ENCODE measurements at places on chromosomes 5 and 9.

GRCh38 chr5:142770650-142771609 lies 753 bp downstream of the ARHGAP26 start:
- DNase-seq = peak; percentile 46

- no peak for DNase-seq
Observed at GRCh38 chr9:81384911-81385310, 304.4 kb downstream of the TLE1 start.

DNA sequence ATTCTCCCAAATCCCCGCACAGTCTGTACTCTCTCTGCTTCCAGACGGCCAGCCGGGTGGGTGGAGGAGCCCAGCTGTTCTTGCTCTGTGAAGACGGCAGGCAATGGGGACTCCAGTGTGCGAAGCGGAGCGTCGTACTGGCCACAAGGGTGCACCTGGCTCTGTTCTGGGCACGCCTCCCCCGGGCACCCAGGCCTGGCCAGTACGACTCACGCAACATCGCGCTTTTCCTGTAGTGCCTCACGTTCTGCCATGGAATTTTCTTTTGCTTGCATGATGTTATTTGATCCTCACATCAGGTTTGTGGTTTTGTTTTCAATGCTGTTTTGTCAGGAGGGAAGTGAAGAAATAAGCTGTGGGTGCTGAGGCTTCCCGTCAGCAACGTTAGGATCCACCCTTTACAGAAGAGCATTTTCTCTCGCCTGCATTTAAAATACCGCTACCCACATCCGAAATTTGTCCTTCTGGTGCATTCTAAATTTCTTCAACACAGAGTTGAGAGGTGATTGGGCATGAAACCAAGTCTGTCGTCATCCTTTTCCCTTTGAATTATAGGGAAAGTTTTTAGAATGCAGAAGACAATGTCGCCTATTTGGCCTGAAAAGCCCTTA lies 311.7 kb downstream of the TRIM36 start:
- DNase-seq = no peak

DNA sequence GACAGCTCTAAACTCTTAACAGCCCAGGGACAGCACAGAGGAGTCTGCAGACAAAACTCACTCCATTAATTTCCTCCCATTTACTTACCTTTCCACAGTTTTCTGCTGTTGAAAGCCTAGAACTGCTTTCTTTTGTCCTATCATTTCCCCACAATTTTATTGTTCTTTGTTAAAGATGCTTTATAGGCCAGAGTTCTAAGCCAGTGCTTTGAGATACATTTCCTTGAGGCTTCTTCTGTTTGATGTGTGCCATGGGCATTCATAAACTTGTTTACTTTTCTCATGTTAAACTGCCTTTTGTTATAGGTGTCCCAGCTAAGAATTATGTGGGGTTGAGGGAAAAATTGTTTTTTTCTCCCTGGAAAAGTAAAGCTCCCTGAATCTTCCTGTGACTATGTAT lies 25.9 kb upstream of the SUB1 start:
- no peak for DNase-seq

DNA sequence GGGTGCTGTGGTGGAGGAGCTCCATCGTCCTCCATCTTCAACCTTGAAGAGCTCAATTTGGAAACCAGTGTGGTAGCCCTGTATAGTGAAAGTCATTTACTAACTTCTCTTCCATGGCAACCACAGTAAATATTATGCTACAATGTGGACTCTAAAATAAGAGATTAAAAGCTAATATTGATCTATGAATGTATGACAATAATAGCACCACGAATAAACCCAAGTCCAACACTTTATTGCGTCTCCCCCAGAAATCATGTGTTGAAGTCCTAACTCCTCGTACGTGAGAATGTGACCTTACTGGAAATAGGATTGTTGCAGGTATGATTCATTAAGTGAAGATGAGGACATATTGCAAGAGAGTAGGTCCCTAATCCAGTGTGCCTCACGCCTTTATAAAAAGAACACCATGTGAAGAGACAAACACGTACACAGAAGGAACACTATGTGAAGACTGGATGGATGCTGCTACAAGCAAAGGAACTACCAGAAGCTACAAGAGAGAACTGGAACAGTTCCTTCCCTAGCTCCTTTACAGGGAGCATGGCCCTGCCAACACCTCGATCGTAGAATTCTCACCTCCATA lies 276.2 kb downstream of the PDE4D start:
- no peak for DNase-seq

DNA sequence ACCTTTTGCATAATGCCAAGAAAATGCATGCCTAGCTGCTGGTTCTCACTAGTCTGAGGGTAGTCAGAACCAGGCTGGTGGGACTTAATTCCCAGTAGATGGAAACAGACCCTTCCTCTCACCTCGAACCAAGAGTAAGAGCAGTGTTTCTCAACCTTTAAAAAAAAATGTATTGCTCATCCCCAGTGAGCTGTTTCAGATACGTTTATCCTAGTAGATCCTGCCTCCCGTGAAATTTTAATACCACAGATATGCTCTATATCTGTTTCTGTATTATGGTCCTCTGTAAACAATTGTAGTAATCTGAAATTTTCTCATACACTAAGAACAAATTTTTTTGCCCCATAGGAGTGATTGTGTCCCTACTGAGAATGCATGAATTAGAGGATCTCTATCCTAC lies 86.2 kb downstream of the TEK start:
- DNase-seq = no peak

GRCh38 chr9:121141706-121142105 lies 60.0 kb downstream of the RAB14 start:
- no peak for DNase-seq

DNA sequence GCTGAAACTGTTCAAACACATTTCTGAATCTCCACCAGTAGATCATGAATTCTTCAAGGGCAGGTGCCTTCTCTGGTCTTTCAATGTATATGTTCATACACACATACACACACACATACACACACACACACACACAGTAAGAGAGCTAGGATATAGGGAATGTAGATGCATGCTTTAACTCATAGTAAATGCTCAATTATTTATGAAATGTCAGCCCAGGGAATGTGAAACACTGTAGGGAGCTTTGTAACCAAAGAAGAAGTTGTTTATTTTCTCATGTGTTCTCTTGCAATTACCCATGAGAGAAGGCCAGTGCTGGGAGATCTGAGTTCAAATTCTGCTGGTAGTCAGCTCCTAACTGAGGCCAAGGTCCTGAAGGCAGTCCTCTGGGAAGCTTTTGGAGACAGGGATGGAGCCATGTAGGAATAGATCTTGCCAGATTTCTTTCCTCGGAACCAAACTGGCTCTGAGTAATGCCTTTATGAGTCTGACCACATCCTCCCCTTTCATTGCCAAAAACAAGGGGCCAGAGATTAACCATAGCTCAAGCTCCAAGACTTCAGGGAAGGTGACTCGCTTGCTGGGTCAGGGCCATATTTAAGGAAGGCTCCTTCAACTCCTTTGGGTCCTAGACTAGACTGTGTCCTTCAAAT lies 487.0 kb upstream of the TNC start:
- no peak for DNase-seq

DNA sequence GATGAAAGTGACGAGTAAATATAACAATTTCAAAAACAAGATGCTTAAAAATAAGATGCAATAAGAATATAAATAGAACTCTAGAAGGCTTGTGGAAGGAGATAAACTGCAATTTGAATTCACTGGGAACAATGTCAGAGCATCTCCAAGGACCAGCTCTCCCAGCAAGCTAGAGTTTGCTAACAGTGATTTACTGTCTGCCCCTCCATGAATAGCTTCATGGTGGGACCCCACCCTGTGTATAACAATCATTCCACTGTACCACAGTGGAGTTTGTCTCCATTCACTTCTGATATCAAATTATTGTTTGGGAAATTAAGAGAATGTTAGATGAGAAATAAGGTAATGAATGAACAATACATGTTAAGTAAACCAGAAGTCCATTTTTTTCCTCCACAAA lies 7.3 kb upstream of the SEMA6A start:
- DNase-seq = no peak

All from activated CD4-positive, alpha-beta T cell treated with anti-CD3 and anti-CD28 coated beads for 1 hour (primary cell).